Pancreas (tissue), 10 donors: ENCODE measurements at places on chromosomes 2 and 18.

DNA sequence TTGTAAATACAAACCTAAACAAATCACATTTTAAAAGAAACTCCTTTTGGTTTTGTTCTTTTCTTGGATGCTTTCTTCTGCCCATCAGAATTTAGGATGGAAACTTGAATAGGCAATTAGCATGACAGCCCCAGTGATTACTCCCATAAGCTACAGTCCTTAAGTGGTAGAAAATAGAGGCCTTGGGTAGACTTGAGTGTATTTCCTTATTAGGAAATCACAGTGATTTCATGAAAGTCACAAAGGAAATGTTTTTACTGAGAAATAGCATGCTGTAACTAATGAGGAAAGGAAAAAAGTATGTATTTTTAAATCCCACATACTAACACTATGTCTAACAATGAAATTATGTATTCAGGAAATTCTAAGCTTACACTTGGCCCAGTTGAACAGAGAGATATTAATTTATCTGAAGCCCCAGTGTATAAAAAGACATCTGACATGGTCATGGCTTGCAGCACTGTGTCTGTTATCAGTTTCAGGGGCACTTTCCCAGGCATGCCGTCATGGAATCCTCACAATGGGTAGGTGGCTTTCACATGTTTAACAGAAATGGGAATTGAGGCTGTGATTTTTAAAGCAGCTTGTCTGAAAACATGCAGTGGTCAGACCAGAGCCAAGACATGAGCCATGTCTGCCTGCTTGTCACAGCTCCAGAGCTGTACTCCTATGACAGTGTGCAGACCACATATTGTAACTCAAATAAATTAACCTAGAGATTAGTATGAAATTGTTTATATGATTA lies 79.7 kb upstream of the TRIB2 start:
- no peak for DNase-seq

DNA sequence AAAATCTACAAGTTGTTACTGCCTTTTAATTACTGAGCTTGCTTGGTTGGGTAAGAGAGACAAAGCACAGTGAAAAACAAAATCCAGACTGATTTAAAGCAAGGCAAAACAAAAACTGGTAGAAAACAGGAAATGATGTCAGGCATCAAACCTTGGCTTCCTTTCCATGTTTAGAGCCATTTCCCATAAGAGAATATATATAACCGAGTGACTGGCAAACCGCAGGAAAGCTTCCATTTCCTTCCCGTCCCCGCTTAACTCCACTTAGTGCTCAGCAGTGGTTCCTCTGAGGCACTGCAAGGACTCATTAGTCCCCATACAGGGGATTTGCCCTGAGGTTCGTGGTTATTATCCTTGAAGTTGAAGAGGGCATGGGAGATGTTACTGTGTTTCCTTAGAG lies 446.3 kb downstream of the LPIN1 start:
- no peak for DNase-seq

DNA sequence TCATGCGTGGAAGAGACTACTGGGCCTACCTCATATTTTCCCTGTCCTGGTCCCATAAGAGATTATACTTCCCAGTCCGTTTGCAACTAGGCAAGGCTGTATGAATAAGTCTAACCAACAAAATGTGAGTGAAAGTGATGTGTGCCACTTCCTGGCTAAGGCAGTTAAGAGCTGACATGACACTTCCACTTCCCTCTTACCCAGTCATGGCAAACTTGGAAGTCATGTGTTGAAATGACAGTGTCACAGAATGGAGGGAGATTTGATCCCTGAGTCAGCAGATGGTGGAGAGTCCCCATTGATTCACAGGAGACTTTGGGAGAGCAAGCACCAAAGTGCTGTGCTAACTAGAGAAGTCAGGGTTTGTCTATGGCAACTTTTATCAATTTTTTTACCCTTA lies 36.4 kb downstream of the TACR1 start:
- no peak for DNase-seq

DNA sequence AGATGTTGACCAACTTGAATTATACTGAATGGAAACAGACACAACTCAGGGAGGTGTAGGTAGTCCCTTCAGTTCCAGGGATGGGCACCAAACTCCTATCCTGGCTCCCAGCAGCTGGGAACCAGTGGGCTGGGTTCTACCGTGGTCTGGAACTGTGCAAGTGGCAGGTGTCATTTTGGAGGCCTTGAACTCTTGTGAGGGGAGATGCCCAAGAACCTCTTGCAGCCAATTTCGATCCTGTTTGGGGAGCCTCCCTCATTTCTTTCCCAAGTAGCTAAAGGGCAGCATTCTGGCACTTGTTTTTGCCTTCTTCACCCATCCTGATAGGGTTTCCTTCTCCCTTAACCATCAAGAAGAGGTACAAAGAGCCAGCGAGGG lies 200.2 kb downstream of the ANKRD30B start:
- no peak for DNase-seq

DNA sequence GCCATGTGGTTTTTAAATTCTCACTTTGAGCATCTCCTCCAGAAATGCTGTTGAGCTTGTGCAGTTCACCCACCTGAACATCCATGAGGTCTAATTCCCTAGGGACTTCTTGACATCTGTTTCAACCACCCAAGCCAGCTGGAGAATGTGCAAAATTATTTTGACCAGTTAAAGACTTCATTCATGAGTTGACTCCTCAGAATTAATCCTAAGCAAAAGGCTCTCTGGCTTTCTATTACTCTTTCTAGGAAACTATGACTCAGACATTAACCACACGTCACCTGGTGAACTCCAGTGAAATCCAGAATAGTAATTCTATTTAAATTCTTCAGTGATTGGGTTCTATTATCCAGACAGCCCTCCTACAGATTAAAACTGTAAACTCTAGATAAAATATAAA lies 247.5 kb downstream of the NBAS start:
- no peak for DNase-seq

GRCh38 chr2:222972420-222972819 lies 79.6 kb upstream of the KCNE4 start:
- no peak for DNase-seq

DNA sequence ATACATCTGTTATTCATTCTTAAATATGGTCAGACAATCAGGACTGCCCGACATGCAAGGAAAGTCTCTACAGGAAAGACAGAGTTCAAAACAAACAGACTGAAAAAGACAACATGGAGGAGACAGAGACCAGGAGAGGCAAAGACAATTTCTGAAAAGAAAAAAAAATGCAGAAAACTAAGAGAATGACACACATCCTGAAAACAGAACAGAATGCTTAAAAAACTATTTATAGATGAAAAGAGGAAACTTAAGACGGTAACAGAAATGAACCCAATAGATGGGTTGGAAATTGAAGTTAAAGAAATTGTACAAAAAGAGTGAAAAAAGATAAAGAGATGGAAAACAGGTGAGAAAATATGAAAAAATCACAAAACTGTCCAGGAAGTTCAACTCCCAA lies 95.7 kb downstream of the BCL2 start:
- DNase-seq, result no peak

DNA sequence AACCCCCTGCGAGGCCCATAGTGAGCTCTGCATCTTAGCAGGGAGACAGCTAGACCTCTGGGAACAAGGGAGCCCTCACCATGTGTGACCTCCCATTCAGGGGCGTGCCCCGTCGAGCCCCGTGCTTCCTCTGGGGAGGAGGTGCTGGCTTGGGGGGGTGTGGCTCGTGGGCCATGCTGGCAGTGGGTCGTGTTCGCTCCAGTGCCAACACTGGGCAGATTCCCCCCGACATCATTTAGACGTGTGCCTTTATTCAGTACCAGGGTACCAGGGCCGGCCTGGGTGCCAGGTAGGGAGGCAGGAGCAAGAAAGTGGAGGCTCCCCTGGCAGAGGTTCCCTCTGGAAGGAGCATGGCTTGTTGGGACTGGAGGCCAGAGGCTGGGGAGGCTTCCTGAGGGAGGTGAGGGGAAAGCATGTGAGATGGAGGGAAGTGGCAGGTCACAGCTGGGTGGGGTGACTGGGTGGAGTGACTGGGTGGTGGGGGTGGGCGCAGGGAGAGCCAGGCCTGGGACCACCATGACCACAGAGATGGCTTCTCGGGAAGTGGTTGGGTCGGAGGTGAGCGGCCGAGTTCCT lies 15.2 kb downstream of the GPC1 start:
- DNase-seq, result no peak
